Activated CD8-positive, alpha-beta memory T cell treated with anti-CD3 and anti-CD28 coated beads, Interleukin-2, amount 50 U/mL, for 4 hours (primary cell): ENCODE measurements at places on chromosomes 16 and 17.
A peak's percentile ranks its signal among the peaks of the same experiment; 100 is the strongest.

DNA sequence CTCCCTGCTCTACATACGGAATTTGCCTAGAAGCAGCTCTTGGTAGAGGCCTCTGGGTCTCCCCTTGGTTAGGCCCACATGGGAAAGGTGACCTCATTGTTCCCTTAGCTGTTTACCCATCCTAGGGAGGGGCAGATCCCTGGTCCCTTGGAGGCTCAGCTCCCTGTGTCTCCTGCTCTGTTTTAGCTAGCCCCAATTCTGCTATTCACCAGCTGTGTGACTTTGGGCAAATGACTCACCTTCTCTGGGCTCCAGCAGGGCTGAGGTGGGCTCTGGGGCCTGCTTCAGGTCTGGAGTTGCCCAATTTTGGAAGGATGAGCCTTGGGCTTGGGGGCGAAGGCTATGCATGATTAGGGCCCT is 3.9 kb downstream of the ABCC3 start:
- DNase-seq: no peak

- no peak for DNase-seq
These were observed 96.5 kb upstream of the CRHR1 start for GRCh38 chr17:45687594-45687993.

- DNase-seq: no peak
These were observed 454.9 kb downstream of the SOX9 start for GRCh38 chr17:72575542-72576233.

GRCh38 chr16:48542966-48543365 is 67.0 kb downstream of the N4BP1 start:
- no peak for DNase-seq

DNA sequence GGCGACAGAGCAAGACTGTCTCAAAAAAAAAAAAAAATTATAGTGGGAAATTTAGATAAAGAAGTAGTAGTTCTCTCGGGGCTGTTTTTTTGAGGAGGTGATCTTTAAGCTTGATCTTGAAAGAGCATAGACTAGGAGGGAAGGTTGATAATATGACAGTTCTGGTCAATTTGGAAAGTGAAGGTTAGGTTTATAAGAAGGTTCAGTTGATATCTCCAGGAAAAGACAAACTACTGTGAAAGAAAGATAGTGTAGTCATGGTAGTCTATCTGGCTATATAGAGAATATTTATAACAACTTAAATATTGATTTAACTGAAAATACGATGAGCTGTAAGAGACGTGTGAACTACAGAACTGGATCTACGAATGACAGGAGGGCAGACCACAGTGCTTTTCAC is 3.1 kb downstream of the ATF7IP2 start:
- DNase-seq: no peak

- peak; percentile 72 for DNase-seq
These were observed 2.2 kb upstream of the CHD3 start for GRCh38 chr17:7886227-7887037.

DNA sequence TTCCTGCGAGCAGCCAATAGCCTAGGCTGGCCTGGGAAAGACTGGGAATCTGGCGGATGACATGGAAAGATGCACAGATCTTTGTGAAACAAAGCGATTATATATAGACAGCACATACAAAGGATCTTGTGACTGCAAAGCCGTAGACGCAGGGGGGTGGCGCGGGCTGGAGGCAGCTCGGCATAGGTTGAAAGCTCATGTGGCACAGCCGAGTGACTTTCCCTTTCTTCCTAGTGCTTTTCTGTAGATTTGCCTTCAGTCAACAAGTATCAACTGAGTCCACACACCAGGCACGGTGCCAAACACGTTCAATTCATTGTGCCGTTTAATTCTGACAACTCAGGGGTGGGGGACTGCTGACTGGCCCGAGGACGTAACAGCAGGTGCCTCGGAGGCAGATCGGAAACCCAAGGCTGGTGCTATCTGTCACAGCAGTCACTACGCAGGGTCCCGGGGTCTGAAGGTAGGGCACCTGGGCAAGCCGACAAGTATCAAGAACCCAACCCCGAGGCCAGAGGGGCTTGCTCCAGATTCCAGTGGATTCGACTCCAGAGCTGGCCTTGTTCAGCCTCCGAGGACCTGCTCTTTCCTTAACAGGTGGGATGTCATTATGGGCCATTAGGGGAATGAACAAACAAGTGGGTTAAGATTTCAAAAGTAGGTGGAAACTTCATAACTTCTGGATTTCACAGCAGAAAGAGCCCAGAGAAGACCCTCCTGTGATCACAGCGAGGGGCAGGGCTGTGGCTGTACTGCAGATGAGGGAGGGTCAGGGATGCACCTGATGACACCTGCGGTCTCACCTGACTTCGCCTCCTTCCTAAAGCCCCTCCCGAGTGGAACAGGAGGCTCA is 5.9 kb downstream of the PAM16 start:
- no peak for DNase-seq

GRCh38 chr16:89574681-89575246 is 794 bp upstream of the CPNE7 start:
- peak; percentile 58 for DNase-seq

GRCh38 chr16:73216932-73217331 is 169.0 kb upstream of the ZFHX3 start:
- no peak for DNase-seq

- DNase-seq: no peak
These were observed 6.7 kb downstream of the SNN start for GRCh38 chr16:11674818-11675560.

- DNase-seq: no peak
These were observed 152.2 kb upstream of the TBX2 start for GRCh38 chr17:61247439-61247838.

DNA sequence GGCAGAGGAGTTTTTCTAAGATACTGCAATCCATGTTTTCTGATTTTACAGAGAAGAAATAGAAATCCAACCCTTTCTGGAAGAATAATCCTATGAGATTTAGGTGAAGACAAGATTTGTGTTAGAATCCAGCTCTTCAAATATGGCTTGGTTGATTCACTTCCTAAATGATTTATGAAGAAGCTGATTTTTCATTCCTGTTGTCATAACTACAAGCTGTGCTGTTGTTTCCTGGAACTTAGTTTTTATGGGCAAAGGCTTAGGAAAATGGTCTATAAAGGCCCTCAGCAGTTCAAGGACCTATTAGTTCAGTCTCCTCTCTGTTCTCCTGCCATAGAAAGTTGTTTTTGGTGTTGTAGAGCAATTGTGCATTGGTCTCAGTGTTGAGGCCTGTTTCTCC is 174.2 kb upstream of the FAM20A start:
- no peak for DNase-seq

DNA sequence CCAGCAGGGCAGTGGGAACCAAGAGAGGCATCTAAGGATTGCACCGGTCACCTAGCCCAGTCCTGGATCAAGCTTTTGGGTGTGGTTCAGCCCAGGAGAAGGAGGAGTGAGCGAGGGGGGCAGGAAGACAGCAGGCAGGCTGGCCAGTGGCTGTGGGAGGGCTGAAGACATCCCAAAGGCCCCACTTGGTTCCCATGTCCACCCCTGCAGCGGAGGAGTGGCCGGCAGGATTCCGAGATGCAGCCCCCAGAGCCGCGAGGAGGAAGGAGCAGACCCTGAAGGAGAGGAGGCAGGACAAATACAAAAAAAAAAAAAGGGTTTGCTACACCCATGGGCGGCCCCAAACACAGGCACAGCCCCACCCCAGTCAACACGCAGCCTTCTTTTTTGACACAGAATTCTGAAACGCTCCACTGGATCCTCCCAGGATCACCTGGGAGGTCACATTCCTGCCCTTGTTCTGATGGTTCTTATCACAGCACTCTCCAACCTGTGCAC is 1.1 kb upstream of the SLC47A2 start:
- DNase-seq: no peak

GRCh38 chr16:85275533-85276249 is 163.4 kb upstream of the CIBAR2 start:
- peak; percentile 70 for DNase-seq

GRCh38 chr17:76271669-76272540 is 6.8 kb downstream of the UBALD2 start:
- peak; percentile 74 for DNase-seq

- no peak for DNase-seq
These were observed 87.3 kb downstream of the MAP2K6 start for GRCh38 chr17:69501591-69502468.

DNA sequence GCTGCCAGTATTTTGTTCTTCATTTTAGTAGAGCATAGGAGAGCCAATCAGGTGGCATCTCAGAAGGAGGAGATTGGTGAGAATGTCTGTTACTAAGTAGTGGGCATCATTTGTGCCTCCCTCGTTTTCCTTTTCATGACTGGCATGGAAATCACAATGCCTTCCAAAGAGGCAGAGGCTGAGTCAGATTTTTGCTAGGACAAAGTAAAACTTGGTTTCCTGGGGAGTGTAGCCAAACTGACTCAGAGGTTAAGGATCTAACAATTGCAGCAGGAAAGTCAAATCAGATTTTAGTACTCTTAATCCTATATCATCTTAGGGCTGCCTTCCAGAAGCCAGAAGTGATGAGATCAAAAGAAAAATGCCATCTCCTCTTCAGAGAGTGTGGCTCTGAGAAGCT is 138.7 kb downstream of the ANKFN1 start:
- DNase-seq: no peak

DNA sequence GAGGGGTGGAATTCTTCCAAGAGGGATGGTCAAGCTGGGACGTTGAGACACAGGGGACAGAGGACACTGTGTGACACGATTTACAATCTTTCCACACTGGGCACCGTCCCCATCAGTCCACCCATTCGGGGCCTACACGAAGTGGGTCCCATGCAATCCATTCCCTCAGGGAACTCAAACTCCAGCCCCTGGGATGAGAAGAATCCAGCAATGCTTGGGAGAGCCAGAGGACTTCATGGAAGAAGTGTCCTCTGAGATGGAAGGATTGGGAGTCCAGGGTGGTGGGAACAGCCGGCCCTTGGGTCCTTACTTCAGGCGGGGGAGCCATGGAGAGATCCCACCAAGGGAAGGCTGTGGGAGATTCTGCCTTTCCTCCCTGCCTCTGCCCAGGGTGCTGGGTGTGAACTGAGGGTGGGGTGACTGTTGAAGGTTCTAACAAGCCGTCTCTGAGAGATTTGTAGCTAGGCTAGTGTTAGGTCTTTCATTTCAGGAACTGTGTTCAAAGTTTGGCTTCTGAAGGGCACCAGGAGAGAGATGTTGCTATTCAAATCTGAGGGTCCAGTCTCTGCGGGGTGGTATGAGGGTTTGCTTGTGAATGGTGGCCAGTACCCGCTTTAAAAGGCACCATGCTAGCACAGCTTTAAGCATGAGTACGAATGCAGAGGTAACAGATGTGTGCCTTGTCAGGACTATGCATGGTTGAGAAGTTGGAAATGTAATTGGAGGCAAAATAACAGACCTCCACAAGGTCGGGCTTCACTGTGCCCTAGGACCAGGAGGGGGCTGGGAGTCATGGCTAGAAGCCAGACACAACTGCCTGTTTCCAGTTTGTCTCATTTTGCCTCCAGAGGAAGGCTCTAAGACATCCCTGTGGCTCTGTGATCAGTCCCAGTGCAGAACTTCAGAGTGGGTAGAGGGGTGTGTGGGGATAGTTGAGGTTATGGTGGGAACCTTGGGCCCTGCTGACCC is 1.9 kb downstream of the ATP1B2 start:
- DNase-seq: no peak

DNA sequence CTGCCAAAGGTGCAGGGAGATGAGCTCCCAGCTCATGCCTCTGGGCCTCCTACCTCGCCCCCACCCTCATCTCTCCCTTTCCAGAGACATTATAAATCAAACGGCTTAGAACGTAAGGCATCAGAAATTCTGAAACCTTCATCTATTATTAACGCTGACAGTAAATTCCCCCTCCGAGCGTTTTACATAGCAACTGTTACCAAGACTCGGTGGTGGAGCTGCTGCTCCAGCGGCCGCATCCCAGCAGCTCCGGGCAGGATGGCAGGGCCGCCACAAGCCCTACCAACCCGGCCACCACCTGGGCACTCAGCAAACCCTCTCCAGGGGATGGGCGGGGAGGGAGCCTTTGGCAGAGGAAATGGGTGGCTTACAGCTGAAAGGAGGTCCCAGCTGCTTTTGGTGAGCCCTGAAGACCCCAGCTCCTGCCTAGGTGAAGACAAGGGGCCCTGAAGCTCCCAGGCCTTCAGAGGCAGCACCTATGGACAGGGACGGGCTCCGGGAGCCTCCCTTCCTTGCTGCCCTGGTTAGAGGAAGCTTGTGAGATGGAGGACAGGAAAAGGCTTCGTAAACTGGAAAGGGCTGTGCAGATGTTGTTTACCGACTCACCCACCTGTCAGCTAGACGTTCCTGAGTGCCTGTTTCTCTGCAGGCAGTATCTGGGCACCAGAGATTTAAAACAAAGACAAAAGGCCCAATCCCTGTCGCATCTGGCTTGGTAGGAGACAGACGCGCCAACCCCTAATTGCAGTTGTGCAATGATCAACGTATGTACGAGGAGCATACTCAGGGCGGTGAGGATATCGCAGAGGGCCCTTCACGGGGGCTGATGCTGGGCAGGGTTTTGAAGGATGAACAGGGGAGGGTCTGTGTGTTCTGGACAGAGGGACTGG is 76.9 kb downstream of the RAI1 start:
- DNase-seq: no peak
